IMR-90 (cell line): ENCODE measurements at places on chromosomes 3 and 15. TPM values are rescaled to one million over a fixed set of nuclear protein-coding genes. Genes with fewer than 3 reads are reported as not detected.

Gene DUSP7
- 9.3 and 9.7 TPM in 2 replicates for total RNA-seq

- H3K27ac ChIP-seq = no peak overlapping the region
- no peaks in the 10 kb centered on the region for H3K36me3 ChIP-seq
These were observed 7.1 kb upstream of the LARS2 start for GRCh38 chr3:45381168-45381852.

Gene ASB14
- not detected in 2 replicates for total RNA-seq

Gene GOLGA8S
- total RNA-seq = under 0.01 TPM in 2 replicates

GRCh38 chr3:51982352-51982837, 940 bp upstream of the ACY1 start:
- H3K27ac ChIP-seq = peak overlapping the region; percentile 90
- DNase-seq = no peak
- H3K36me3 ChIP-seq = no peaks in the 10 kb centered on the region; the same call in 1 of the 2 replicates
- peak overlapping the region; percentile 63 for H3K4me3 ChIP-seq

GRCh38 chr3:11757441-11757875, 89.2 kb downstream of the TAMM41 start:
- DNase-seq = peak; percentile 80
- H3K4me1 ChIP-seq = peaks cover 4% of the 10 kb centered on the region; the same call in 1 of the 2 replicates
- no peak overlapping the region for H3K4me3 ChIP-seq
- H3K36me3 ChIP-seq = no peaks in the 10 kb centered on the region
- H3K27ac ChIP-seq = no peak overlapping the region
- H3K27me3 ChIP-seq = peaks cover 13% of the 10 kb centered on the region

- no peaks in the 10 kb centered on the region for H3K4me1 ChIP-seq
- H3K4me3 ChIP-seq = no peak overlapping the region
- H3K27ac ChIP-seq = no peak overlapping the region
- H3K36me3 ChIP-seq = no peaks in the 10 kb centered on the region
- DNase-seq = no peak
- no peaks in the 10 kb centered on the region for H3K27me3 ChIP-seq
These were observed 538.9 kb upstream of the GRM7 start for GRCh38 chr3:6321999-6322398.

- no peak overlapping the region for H3K4me3 ChIP-seq
- H3K4me1 ChIP-seq = no peaks in the 10 kb centered on the region; the same call in 1 of the 2 replicates
- no peaks in the 10 kb centered on the region for H3K27me3 ChIP-seq
- H3K36me3 ChIP-seq = peaks cover 1% of the 10 kb centered on the region; the same call in 1 of the 2 replicates
- DNase-seq = no peak
- H3K27ac ChIP-seq = no peak overlapping the region
These were observed 196.9 kb upstream of the SLC2A2 start for GRCh38 chr3:171223396-171223795.

GRCh38 chr3:67699882-67700281, 45.5 kb upstream of the SUCLG2 start:
- no peak overlapping the region for H3K27ac ChIP-seq
- H3K4me1 ChIP-seq = no peaks in the 10 kb centered on the region
- no peak overlapping the region for H3K4me3 ChIP-seq
- no peaks in the 10 kb centered on the region for H3K27me3 ChIP-seq
- no peak for DNase-seq
